ENCODE measurements at places on chromosomes 6 and 20.
A peak's percentile ranks its signal among the peaks of the same experiment; 100 is the strongest.

DNA sequence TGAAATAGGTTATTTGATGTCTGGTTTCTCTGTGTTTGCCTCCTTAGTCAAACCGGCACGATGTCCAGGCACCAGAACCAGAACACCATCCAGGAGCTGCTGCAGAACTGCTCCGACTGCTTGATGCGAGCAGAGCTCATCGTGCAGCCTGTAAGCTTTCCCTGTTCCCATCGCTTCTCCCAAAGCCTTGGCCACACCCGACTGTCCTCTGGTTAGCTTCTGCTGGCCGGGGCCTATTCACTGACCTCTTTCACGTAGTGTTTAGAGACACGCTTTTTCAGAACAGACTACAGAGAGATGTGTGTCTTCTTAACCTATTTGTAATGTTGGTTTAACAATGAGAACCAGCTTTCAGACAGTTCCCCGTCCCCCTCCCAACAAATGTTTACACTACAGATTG lies 14.2 kb downstream of the DSP start:
- DNase-seq: no peak

- no peak for DNase-seq
These were observed 209.5 kb upstream of the RGS17 start for GRCh38 chr6:153340568-153340967.

GRCh38 chr6:14141351-14142062 lies 23.9 kb downstream of the CD83 start:
- DNase-seq: no peak

- no peak for DNase-seq
These were observed 32.7 kb upstream of the PSMF1 start for GRCh38 chr20:1085492-1086276.

GRCh38 chr6:154653385-154653784 lies 79.8 kb upstream of the SCAF8 start:
- DNase-seq: no peak

DNA sequence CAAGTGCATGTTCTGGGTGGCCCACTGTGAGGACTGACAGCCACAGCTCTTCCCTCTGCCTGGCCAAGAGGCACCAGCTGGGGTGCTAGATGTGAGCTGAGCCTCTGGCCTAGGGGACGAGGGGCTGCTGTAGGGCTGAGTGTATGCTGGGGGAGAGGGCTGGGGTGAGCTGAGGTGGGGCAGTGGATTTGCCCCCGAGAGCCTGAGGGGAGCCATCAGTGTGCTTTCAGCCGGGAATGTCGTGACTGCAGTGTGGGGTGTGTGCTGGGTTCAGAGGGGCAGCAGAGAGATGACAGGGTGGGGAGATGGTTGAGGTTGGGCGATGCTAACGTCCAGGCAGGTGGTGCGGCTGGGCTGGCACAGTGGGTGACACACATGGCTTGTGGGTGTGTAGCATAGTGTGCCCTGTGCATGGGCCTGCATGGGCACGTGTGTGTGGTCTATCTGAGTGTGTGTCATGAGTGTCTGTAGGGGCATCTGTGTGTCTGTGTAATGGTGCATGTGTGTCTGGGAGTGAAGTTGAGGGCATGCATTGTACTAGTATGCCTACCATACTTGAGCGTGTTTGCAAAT lies 46.0 kb upstream of the BLCAP start:
- no peak for DNase-seq

- no peak for DNase-seq
These were observed 10.1 kb downstream of the ISM1 start for GRCh38 chr20:13231031-13231752.

DNA sequence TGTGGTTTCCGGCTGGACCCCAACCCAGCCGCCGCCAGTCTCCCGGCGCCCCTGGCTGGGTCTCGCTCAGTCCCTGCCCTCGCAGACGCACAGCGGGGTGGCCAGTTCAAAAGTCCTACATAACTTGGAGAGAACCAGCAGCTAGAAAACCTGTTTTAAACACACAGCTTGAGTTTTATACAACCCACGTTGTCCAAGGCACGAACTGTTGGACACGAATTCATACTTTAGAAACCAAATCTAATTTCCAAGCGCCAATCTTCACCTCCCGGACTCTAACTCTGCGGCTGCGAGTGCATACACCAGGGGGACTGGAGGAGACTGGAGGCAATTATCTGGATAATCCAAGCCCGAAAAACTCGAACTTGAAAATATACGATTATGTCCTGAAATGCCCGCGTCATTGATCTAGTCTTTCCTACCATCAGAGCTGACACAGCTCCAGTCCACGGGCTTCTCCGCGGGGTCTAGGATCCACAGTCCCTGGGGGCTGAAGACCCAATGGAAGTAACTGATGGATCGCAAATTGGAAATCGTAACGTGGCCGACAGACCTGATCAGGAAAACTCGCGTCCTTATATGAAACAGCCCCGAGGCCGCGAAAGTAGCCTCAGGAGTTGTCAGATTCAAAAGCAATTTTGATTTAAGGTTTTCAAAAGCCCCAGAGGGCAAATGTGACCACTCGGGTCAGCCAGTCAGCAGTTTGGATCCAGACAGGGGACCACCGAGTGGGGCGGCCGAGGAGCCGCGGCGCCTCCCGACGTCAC lies 843 bp upstream of the HEY2 start:
- DNase-seq: no peak

DNA sequence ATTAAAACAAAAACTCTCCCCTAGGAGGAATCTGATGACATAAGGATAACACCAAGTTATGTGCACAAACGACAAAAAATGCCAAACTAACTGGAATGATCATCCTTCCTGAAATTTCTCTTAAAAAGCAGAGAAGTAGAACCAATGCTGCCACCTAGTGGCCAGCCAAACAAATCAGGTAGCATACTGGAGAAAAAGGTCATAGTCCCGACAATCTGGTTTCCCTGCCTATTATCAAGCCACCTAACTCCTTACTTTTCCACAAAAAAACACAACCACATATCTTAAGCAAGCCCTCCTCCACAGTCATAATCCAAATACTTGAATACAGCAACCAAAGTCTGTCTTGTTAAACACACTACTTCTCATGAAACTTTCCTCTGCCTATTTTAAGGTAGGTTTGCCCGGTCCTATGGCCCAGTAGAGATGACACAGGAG lies 5.3 kb downstream of the OARD1 start:
- peak; percentile 47 for DNase-seq

DNA sequence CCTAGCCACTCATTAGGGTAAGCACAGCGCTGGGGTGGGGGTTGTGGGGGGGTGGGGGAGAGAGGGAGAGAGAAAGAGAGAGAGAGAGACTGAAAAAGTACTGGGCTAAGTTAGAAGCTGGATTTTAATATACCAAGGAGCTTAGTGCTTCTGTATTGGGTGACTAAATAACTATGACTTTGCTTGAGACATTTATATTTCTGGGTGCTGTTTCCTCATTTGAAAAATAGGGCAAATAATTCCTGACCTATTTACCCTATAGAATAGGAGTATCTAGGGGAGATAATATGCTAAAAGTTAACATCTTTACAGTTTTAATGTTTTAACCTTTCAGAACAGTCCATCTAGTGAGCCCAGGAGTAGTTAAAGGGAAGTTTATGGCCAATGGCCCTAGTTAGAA lies 7.7 kb downstream of the NKAIN2 start:
- no peak for DNase-seq

GRCh38 chr6:2639896-2640295 lies 110.8 kb downstream of the MYLK4 start:
- DNase-seq: no peak

GRCh38 chr6:34318499-34319470 lies 70.0 kb upstream of the SMIM29 start:
- DNase-seq: no peak

- DNase-seq: no peak
These were observed 90.0 kb upstream of the BHLHE23 start for GRCh38 chr20:63096681-63097335.

DNA sequence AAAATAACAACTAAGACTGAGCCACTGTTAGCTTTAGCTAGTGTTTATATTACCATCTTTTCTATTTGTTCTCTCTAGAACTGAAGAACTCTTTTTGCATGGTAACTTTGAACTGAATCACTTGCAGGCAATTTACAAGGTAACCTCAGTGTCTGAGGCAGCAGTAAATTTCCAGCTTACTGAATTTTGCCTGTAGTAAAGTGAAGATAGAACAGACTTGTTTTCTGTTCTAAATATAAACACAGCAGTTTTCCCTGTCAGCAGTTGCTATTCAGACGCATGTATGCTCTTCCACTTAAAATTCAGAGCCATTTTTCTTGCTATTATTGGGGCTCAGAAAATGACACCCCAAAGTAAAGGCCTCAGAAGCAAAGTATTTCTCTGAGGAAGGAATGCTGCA lies 974.0 kb upstream of the GJE1 start:
- no peak for DNase-seq

DNA sequence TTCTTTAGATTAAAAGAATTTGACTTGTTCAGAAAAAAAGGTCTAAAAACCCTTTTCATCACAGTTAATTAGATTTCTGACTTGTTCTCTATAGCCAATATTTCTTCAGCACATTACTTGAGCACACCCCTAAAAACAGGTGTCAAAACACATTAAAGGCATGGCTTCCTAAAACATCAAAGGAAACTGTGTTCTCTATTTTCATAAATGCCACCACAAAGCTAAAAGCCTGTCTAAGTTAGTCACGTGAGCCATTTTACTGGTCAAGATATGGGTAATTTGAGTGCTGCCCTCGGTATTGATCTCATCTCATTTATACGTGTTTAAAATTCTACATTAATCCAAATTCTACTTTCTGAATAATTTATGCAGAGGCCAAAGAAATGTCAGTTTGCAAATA lies 580.5 kb downstream of the HAO1 start:
- no peak for DNase-seq

DNA sequence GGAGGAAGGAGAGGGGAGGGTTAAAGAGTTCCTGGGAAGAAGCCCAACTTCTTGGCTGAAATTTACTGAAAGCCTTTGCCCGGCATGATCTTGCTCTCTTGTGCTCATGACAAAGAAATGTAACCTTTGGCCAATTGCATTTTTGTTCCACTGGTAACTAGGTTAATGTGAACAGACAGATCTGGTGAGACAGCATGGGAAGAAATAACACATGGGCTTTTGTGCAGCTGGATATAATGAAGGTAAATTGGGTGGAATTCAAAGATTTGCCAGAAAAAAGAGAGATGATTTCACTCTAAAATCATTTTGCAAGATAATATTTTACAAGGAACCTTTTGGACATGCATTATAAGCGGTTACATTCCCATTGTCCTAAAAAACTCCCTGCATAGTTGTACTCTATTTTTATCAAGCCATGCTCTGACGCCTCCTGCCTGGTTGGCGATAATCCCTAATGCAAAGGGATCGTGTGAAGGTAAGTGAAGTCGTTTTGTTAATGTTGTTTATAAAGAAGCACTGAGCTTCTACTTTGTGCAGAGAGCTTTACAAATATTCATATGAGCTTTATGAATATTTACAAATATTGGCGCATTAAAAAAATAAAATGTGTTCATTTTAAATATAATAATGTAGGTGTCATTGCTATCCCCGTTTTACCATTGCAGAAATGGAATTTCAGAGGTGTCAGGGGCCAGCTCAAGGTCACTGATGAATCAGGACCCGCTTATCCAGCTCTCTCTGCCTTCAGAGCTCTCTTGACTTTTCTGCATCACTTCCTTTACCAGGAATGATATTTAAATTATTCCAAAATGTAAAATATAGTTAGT lies 161.3 kb upstream of the AGPAT4 start:
- DNase-seq: no peak

DNA sequence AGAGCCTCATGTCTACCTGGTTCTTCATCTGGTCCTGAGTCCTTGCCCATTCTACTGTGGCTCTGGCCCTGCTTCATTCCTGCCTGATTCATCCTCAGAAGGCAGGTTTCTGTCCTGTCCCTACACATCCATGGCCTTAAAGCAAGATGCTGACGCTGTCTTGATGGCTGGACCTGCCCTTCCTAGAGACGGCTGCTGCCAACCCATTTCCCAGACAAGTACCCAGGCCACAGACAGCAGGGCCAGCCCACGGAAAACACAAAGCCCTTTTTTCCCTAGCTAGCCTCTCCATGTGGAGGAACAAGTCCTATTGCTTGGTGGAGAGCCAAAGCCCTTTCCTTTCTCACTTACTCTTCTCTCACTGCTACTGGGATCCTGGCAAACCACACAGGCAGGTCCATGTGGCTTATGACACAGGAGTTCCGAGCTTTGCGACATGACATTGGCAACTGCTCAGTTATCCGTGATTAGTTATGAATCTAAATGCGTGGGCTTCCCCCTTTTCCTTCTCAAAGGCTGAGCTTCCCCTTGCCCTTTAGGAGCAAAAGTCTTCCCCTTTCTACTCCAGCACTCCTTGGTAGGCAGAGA lies 72.9 kb downstream of the SLC22A3 start:
- DNase-seq: no peak

GRCh38 chr6:18100296-18100695 lies 22.2 kb downstream of the NHLRC1 start:
- no peak for DNase-seq

GRCh38 chr20:53598140-53599043 lies 4.8 kb upstream of the ZNF217 start:
- no peak for DNase-seq

GRCh38 chr6:41040940-41041536 lies 1.2 kb upstream of the TSPO2 start:
- DNase-seq: no peak

- no peak for DNase-seq
These were observed 23.2 kb upstream of the ARMH2 start for GRCh38 chr6:24821860-24822444.

GRCh38 chr6:70863343-70863742 lies 93.5 kb downstream of the B3GAT2 start:
- DNase-seq: no peak

DNA sequence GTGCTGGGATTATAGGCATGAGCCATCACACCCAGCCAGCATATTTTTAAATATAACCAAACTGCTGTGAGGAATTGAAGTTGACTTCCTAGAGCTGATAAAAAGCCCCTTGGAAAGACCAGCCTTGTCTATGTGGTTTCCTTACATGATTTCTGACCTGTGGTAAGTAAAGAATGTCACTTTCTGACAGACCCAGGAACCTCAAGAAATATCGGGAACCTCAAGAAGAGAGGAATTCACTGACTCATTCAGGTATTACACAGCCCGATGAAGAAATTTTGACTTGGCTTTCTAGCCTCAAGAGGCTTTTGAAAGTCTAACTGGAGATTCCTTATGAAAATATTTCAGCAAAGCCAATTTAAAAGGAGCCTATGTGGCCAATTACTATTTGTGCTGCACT lies 71.8 kb downstream of the FOXF2 start:
- DNase-seq: no peak

DNA sequence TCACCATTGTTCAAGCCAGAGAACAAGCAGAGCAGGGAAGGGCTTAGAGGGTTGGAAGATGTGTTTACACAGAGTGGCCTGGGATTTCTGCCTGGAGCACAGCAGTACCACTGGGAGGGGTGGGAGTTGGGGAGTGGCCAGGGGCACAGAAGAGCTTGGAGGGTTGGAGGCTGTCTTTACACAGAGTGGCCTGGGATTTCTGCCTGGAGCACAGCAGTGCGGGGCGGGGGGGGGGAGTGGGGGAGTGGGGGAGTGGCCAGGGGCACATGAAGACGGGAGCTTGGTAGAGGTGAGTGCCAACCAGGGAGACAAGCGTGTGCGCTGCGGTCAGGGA lies 50.9 kb downstream of the WDR27 start:
- no peak for DNase-seq

GRCh38 chr20:19785983-19786285 lies 27.9 kb downstream of the RIN2 start:
- no peak for DNase-seq

GRCh38 chr6:32967151-32968091 lies 973 bp upstream of the BRD2 start:
- DNase-seq: no peak

All from stimulated activated CD8-positive, alpha-beta memory T cell treated with anti-CD3 and anti-CD28 coated beads, Interleukin-7, amount 100 ng/mL, for 1 hour (primary cell).